ENCODE measurements at places on chromosomes 5 and 9.

- DNase-seq: peak; percentile 81
Observed at GRCh38 chr5:141513627-141514329, 24.9 kb downstream of the PCDHGC5 start.

DNA sequence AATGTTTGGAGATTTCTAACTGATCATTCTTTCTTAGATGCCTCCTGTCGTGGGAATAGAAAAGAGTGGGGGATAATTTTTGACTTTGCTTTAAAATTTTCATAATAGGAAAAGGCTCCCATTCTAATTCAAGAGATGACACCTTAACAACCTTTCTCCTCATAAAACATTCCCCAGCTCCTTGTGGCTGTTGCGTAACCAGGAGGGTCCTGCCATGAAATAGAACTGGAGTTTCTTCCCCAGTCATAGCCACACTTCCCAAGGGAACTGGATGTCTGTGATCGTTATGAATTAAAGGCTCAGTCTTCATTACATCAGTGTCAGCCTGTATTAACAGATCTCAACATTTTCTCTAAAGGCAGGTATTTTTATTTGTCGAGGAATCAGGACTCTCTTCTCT, 119.9 kb upstream of the DAP start:
- DNase-seq: no peak

DNA sequence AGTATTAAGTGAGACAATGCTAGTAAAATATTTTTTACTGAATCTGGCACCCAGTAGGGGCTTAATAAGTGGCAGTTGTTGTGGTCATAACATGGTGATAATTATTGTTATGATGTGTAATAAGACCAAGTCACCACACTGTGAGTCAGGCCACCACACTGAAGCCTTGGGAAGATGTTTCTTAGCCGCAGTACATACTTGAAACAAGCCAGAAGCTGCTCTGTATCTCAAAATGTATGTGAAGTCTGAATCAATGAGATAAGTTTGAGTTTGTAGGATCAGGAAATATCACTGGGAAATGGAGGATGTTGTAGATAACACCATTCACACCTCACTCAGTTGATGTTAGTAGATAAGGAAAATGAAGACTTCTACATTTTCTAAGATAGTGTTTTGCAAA, 51.3 kb upstream of the PTPN3 start:
- no peak for DNase-seq

GRCh38 chr9:109751253-109751652, 28.7 kb upstream of the PALM2AKAP2 start:
- no peak for DNase-seq

- no peak for DNase-seq
Observed at GRCh38 chr5:173981185-173981761, 7.7 kb upstream of the C5orf47 start.

GRCh38 chr9:23907343-23907742, 81.3 kb upstream of the ELAVL2 start:
- no peak for DNase-seq

DNA sequence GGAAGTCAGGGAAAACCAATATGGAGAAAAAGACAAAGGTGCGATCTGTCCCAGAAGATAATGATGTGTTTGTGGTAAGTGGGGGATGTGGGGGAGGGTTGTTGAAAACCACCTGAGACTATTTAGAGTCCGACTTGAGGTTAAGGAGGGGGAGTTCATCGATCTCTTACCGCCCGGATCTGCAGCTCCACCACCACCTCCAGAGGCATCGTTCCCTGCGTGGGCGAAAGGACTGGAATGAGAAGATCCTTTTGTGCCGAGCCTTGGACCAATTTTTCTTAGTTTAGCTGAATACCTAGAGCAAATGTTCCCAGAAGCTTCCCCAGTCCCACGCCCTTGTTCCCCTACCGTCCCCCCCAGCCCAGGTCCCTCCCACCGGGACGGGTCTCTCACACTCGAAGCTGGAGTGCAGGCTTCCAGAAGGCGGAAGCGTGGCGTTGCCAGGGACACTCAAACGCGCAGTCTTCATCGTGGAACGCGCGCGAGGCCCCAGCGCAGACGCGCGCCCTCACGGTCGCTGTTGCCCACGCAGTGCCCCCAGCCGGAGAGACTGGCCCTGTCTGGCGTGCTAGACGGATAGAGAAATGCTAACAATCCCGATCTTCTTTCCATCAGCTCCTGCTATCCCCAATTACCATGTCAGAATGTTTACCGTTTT, at the start of gene SPATA6L:
SPATA6L (minus strand) TSS at position 439 of the 658 bp plus-strand sequence; CDS start at position 209, 230 bp downstream.
- peak; percentile 79 for DNase-seq

GRCh38 chr9:134175808-134176598, 11.6 kb upstream of the RNU6ATAC start:
- DNase-seq: no peak

DNA sequence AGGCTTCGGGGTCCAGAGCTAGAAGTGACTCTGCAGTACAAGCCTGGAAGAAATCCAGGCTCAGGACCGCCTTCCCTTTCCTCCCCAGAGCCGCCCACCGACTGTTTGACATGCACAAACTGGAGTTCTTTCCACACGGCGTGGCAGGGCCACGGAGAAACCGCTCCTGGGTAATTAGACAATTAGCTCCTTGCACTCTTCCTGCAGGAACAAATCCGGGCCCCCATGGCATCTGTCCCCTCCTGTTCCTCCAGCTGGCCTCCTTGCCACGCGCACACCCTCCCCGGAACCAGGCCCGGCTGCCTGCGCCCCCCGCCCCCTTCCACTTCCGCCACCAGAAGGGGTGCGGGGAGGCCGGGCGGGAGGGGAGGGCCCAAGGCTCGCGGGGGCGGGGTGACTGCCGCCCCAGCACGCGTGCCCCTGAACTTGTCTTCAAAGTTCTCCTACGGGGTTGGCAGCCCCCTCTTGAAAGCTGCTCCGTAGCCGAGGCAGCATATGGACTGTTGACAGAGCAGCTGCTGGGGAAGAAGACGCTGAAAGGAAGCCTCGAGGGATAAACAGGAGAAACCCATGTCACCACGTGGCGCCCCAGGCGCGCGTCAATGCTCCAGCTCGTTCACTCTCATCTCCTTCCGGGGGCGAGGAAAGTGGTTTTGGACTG, 74.3 kb downstream of the SEC61B start:
- peak; percentile 58 for DNase-seq

GRCh38 chr5:138639326-138639725, 64.1 kb upstream of the HSPA9 start:
- no peak for DNase-seq

DNA sequence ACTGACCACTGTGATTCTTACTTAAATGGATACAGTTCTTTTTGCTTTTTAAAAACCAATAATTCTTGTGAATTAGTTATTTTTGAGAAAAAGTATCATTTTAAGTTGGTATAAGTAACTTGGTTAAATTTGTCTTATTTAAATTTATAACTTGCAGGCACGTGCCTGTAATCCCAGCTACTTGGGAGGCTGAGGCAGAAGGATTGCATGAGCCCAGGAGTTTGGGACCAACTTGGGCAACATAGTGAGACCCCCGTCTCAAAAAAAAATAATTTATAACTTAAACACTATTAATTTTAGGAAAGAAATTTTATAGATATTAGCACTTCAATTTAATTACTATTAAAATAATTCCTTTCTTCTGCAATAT, 5.0 kb downstream of the CPEB4 start:
- DNase-seq: no peak

GRCh38 chr5:178411083-178411482, 178.5 kb upstream of the PHYKPL start:
- no peak for DNase-seq

GRCh38 chr5:141825791-141826560, 52.2 kb downstream of the PCDH1 start:
- DNase-seq: no peak

- DNase-seq: no peak
Observed at GRCh38 chr5:16492398-16493140, 27.0 kb upstream of the ZNF622 start.

DNA sequence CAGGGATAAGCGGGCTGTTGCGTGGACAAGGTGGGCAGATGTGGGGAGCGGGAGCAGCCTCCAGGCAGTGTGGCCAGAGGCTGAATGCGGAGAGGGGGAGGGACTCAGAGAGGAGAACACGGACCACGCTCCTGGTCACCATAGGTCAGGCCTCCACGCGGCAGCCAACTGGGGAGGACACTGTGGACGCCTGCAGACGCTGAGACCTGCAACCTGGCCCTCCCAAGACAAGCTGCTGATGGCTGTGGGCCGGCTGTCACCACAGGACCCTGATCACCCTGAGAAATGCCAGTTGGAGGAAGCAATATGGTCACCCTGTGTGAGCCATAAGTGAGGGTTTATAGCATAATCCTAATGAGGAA, 16.8 kb downstream of the LPCAT1 start:
- no peak for DNase-seq

GRCh38 chr5:121982146-121982892, 20.5 kb downstream of the SRFBP1 start:
- DNase-seq: peak; percentile 20

- peak; percentile 63 for DNase-seq
Observed at GRCh38 chr5:76867827-76868693, 18.2 kb downstream of the S100Z start.

GRCh38 chr9:114611516-114612271, 603 bp downstream of the TMEM268 start:
- DNase-seq: peak; percentile 61

GRCh38 chr9:37215381-37215780, 95.0 kb downstream of the ZCCHC7 start:
- DNase-seq: no peak

DNA sequence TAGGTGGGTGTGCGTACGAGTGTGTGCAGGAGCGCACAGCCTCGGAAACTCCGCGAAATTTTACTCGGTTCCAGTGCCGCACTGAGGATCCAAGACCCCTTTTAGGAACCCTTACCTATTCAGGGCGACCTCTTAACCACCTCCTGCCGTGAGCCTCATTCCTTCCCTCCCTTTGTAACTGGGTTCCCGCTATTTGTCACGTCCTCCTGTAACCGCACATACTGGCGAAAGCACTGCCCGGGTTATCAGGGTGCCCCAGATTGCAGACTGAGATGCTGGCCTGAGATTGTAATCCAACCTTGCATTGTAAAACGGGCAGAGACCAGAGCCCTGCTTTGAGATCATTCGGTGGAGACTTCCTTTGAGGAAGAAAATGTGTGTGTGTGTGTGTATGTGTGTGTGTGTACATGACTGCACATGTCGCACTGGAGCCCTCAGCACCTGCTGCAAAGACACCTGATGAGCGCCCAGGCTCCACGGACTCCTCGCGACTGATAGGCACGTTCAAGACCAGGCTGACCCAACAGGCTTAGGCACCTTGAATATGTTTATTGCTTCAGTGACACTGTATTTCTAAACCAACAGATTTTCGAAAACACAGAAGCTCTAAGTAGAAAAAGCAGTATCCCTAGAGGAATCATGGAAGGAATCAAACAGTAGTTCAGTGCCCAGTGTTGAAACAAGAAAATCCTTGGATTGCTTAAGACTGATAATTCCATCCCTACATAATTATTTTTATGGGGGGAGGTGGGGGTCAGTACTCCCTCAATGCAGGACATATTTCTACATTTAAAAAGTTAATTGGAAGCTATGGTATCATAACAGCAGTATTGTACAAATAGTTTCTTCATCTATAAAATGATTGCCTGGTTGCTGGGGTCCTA, 86.5 kb upstream of the TNFAIP8 start:
- DNase-seq: peak; percentile 40

DNA sequence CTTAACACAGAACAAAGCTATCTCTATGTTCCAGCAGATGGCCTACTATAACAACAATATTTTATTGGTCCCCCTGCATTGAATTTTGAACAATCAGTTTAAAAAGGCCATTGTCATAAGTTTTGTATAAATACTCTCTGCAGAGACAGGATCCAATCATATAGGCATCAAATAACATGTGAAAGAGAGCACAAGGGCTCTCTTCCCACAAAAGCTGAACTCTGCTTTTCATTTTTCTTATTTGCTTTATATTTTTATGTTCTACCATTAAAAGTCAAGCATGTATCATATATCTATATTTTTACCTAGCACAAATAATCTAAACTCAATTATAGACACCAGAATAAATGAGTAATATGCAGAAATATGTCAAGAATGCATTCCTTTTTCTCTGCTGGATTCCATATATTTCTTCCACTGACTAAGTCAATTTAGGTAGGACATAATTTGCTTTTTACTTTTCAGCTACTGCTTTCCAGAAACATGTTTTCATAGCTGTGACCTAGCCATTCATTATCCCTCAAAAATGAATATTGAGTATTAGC, 143.6 kb downstream of the CDH9 start:
- DNase-seq: no peak

DNA sequence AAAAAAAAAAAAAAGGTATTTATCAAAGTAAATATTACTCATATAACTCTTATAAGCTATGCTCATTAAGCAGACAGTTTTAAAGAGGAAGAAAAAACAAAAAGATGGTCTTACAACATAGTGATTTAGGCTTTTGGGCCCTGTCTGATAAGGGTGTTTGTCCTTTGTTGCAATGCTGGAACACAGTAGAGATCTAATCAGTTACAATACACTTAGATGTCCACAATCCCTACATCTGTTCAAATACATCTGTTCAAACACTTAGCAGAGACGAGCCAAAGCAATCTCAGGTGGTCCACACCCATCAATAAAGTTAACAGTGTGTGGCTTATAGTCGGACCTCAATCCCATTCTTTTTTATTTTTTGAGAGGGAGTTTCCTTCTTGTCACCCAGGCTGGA, 11.0 kb downstream of the PRXL2C start:
- no peak for DNase-seq

DNA sequence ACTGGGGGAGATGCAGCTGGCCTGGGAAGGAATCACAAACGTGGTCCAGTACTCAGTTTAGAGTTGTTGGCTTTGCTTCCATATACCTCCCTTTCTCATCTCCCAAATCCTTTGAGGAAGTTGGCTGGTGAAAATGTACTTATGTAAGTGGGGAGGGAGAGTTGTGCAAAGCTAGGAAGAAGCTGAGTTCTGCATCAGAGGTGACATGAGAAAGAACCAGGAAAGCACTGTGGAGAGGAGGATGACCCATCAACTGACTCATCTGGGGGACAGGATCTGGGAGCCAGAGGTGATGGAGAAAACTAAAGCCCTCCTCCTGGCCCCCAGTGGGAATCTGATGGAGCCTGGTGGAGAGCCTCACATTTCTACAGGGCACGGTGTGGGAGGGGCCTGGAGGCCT, 16.2 kb downstream of the KCNMB1 start:
- no peak for DNase-seq
